Esophagus muscularis mucosa (tissue), 4 donors: ENCODE measurements at places on chromosomes 12 and 14. TPM values are rescaled to one million over a fixed set of nuclear protein-coding genes. Genes with fewer than 3 reads are reported as not detected.

DNA sequence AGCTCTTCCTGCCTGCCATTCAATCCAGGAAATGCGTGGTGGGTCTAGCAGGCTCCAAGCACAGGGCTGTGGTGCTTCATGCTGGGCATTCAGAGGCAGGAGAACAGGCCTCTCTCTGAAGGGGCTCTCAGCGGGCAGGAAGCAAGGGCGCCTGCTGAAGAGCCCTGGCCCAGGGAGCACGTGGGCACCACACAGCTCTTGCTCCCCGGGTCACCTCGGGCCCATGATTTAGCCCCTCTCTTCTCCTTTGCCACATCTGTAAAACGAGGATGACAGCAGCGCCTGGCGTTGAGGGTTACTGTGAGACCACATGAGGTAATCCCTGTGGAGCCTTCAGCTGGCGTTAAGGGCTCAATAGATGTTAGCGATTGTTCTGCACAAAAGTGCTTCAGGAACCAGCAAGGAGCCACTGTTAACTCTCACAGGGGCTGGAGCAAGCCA is 37.6 kb upstream of the SPTLC2 start:
- no peak overlapping the region for H3K4me3 ChIP-seq
- H3K4me1 ChIP-seq, result peaks cover 5% of the 10 kb centered on the region
- no peaks in the 10 kb centered on the region for H3K27me3 ChIP-seq
- DNase-seq, result no peak
- H3K27ac ChIP-seq, result no peak overlapping the region

DNA sequence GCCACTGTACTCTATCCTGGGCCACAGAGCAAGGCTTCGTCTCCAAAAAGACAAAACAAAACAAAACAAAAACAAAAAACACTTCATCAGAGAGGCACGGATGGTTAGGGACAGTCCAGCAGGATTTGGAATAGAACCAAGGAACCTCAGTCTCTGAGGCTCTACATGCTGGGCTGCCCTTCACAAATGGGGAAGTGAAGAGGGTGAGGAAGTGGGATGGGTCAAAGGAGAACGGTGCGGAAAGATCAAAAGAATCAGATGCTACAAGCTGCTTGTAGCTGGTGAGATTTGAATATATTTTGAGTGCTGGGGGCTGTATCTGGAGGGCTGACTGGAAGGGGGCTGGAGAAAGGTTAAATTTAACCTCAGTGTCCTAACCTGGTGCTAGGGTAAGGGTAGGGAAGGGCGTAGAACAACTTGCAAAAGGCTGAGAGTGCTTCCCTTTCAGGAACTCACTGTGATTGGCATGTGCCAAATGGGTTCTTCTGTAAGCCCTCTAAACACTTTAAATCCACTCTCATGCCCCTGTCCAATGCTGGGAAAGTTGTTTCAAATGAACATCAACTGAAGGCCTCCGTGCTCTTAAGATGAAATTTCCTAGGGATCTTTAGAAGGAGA is 4.6 kb downstream of the FOXJ2 start:
- H3K27ac ChIP-seq, result peak overlapping the region; percentile 99
- peaks cover 27% of the 10 kb centered on the region for H3K36me3 ChIP-seq
- DNase-seq, result no peak

The ATF7IP gene
- 26.8 TPM for total RNA-seq

The TAMALIN gene
- 18.8 TPM for total RNA-seq

The EPS8 gene
- total RNA-seq, result 79.4 TPM

DNA sequence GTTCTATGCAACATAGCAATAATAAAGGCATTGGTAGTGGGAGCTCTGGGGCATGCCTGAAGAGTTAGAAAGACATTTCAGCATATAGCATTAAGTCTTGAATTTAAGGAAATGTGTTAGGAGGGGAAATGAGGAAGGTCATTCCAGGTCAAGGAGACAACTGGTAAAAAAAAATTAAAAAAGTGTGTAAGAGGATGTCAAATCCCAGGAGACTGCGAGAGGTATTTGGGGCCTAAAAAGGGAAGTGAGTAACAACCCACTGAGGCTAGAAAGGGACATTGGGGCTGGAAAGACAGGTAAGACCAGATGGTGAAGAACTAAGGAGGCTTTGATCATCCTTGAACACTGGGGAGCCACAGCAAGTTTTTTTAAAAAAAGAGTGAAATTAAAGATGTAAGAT is 152.9 kb downstream of the SLC25A21 start:
- H3K27me3 ChIP-seq, result no peaks in the 10 kb centered on the region
- H3K36me3 ChIP-seq, result no peaks in the 10 kb centered on the region
- H3K4me3 ChIP-seq, result no peak overlapping the region
- H3K4me1 ChIP-seq, result no peaks in the 10 kb centered on the region
- DNase-seq, result no peak
- H3K27ac ChIP-seq, result no peak overlapping the region

The RAD9B gene
- total RNA-seq, result 2.2 TPM

- no peak overlapping the region for H3K4me3 ChIP-seq
- H3K27ac ChIP-seq, result peak overlapping the region; percentile 4
- H3K4me1 ChIP-seq, result peaks cover 50% of the 10 kb centered on the region
- peaks cover 47% of the 10 kb centered on the region for H3K36me3 ChIP-seq
Observed at GRCh38 chr14:22915886-22916521, 2.9 kb downstream of the RBM23 start.

GRCh38 chr12:7868391-7868790 is 4.3 kb downstream of the SLC2A14 start:
- DNase-seq, result no peak
- no peak overlapping the region for H3K27ac ChIP-seq
- no peak overlapping the region for H3K4me3 ChIP-seq

The ACIN1 gene
- total RNA-seq, result 60.1 TPM

GRCh38 chr14:24392325-24393091 is 6.3 kb upstream of the NYNRIN start:
- no peak overlapping the region for H3K27ac ChIP-seq
- H3K36me3 ChIP-seq, result no peaks in the 10 kb centered on the region
- no peaks in the 10 kb centered on the region for H3K27me3 ChIP-seq
- no peak for DNase-seq
- no peaks in the 10 kb centered on the region for H3K4me1 ChIP-seq

The SDR39U1 gene
- total RNA-seq, result 48.6 TPM

- no peak overlapping the region for H3K27ac ChIP-seq
- H3K27me3 ChIP-seq, result no peaks in the 10 kb centered on the region
- no peaks in the 10 kb centered on the region for H3K4me1 ChIP-seq
- peak; percentile 68 for DNase-seq
Observed at GRCh38 chr14:104473649-104474494, 105.7 kb upstream of the C14orf180 start.

- no peak for DNase-seq
- H3K36me3 ChIP-seq, result no peaks in the 10 kb centered on the region
- no peaks in the 10 kb centered on the region for H3K27me3 ChIP-seq
- no peak overlapping the region for H3K27ac ChIP-seq
Observed at GRCh38 chr12:79850610-79851299, 84.1 kb downstream of the PPP1R12A start.

DNA sequence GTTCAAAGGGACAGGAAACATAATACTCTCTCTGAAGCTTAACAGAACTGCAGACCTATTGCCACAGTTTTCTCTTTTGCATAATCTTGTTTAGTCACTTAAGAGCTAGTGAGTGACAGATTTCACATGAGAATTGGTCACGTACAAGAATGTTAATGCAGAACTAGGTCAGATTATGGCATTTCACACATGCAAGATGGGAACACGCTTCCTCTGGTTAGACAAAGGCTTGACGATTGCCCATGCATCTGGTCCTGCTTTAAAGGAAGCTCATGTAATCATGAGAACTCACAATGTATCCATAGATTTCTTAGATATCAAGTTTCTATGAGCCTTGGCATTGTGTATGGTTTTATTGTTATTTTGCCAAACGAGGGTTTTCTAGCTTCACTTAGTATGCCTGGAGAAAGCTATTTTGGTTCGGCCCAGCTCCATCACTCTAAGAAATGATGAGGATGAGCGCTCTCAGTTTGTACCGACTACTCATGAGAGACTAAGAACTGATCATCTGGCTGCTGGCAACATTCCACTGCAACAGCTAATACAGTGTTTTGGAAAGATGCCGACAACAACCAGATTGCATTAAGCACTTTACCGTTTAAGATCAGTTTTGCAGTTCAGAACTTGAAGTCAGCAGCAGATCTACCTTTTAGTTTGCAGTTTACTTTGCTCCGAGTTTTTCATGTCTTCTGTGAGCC is 380.0 kb downstream of the DIO2 start:
- H3K27ac ChIP-seq, result no peak overlapping the region
- no peak for DNase-seq
- H3K4me3 ChIP-seq, result no peak overlapping the region
- no peaks in the 10 kb centered on the region for H3K27me3 ChIP-seq
- H3K36me3 ChIP-seq, result no peaks in the 10 kb centered on the region

GRCh38 chr12:127263621-127264020 is 1003.3 kb upstream of the TMEM132C start:
- no peaks in the 10 kb centered on the region for H3K27me3 ChIP-seq
- no peaks in the 10 kb centered on the region for H3K4me1 ChIP-seq
- H3K27ac ChIP-seq, result no peak overlapping the region
- H3K36me3 ChIP-seq, result no peaks in the 10 kb centered on the region

DNA sequence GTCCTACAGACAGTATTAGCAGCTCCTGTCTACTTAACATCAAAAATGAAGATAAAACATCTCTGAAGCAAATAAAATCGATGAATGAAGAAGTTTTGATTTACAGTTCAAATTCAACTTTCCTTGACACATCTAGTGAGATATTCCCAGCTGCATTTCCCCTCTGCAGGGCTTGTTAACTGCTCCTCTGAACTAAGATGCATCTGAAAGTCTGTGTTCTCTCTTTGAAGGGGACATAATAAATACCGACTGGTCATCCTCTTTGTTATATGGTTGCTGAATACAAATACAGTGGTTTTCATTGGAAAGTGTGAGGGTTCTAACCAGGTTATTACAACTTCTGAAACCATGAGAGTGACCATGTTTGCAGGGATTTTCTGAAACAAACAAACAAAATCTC is 266.4 kb upstream of the SLC16A7 start:
- no peak overlapping the region for H3K27ac ChIP-seq
- no peaks in the 10 kb centered on the region for H3K4me1 ChIP-seq
- no peak overlapping the region for H3K4me3 ChIP-seq
- no peaks in the 10 kb centered on the region for H3K27me3 ChIP-seq
- no peaks in the 10 kb centered on the region for H3K36me3 ChIP-seq

The FAM222A gene
- 3.2 TPM for total RNA-seq

DNA sequence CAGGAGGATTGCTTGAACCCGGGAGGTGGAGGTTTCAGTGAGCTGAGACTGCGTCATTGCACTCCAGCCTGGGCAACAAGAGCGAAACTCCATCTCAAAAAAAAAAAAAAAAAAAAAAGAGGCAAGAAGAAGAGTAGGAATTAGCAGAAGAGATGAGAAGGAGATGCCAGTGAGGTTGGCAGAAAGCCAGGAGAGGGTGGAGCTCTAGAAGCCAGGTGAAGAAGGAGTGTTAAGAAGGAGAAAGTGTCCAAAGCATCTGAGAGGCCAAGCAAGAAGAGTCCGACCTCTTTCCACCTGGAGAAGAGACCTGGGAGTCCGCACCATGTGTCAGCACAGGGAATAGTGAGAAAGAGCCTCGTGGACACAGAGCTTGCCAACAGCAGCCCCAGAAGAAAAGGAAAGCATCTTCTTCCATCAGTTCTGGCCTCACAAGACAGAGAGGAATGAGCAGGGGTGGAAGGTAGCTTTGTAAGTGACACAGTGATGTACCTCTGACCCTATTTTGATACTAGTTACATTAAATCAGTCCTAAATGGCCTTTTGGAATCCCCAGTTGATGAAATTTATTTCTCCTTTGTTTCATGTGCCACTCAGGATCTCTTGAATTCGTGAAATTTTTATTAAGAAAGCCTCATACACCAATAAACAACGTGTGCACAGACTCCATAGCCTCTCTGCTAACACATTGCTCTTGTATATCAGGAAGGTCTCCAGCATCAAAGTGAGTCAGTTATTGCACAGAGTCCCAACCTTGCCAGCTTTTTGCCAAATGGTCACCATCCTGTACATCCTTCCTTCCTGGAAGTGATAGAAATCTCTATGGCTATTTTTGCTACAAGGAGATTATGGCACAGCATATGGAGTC is 70.6 kb downstream of the SAMD4A start:
- no peaks in the 10 kb centered on the region for H3K36me3 ChIP-seq
- no peak for DNase-seq
- H3K4me1 ChIP-seq, result peaks cover 28% of the 10 kb centered on the region
- no peak overlapping the region for H3K4me3 ChIP-seq

GRCh38 chr12:131677699-131678098 is 33.2 kb upstream of the SFSWAP start:
- no peak overlapping the region for H3K4me3 ChIP-seq
- DNase-seq, result no peak
- peaks cover 52% of the 10 kb centered on the region for H3K27me3 ChIP-seq
- no peaks in the 10 kb centered on the region for H3K36me3 ChIP-seq
- no peak overlapping the region for H3K27ac ChIP-seq

DNA sequence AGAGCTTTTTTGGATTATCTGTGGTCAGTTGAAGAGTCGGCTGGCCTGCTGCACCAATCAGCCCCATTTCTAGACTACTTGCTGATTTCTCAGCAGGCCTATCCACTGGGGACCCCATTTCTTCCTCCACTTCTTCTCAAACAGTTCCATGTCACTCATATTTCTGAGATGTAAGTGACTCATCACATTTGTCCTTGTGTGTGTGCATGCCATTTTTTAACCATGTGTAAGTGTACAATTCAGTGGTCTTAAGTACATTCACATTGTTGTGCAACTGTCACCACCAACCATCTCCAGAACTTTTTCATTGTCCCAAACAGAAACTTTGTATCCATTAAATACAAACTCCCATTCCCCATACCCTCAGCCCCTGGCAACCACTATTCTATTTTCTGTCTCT is 14.2 kb downstream of the TMEM229B start:
- H3K27me3 ChIP-seq, result no peaks in the 10 kb centered on the region
- no peak overlapping the region for H3K4me3 ChIP-seq
- DNase-seq, result no peak

- no peak overlapping the region for H3K4me3 ChIP-seq
- DNase-seq, result no peak
- H3K36me3 ChIP-seq, result peaks cover 98% of the 10 kb centered on the region
- H3K27ac ChIP-seq, result peak overlapping the region; percentile 14
- no peaks in the 10 kb centered on the region for H3K27me3 ChIP-seq
- peaks cover 5% of the 10 kb centered on the region for H3K4me1 ChIP-seq
Observed at GRCh38 chr12:122336015-122336946, 70.0 kb upstream of the VPS33A start.

DNA sequence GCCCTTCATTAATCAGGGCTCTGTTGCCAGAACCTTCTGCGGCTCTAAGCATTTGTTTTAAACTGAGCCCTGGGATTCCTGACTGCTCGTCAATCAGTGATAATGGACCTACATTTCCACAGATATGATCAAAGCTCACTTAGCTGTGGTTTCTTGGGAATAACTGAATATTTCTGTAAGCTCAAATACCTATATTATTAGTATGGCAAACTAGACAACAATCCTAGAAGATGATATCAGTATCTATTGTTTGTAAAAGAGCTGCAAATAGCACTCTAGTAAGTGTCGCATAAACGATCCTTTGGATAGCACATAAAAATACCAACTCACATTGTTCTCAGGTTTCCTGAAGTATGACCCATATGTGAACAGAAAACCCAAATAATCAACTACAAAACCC is 150.4 kb downstream of the PPM1H start:
- H3K4me1 ChIP-seq, result peaks cover 12% of the 10 kb centered on the region
- H3K27me3 ChIP-seq, result no peaks in the 10 kb centered on the region
- no peak overlapping the region for H3K4me3 ChIP-seq
- H3K36me3 ChIP-seq, result no peaks in the 10 kb centered on the region
- H3K27ac ChIP-seq, result no peak overlapping the region
- DNase-seq, result no peak

GRCh38 chr12:127822809-127823411 is 444.1 kb upstream of the TMEM132C start:
- H3K36me3 ChIP-seq, result no peaks in the 10 kb centered on the region
- no peak overlapping the region for H3K4me3 ChIP-seq
- no peaks in the 10 kb centered on the region for H3K27me3 ChIP-seq
- no peak for DNase-seq

GRCh38 chr12:42402821-42403411 is 76.9 kb downstream of the PPHLN1 start:
- H3K36me3 ChIP-seq, result no peaks in the 10 kb centered on the region
- no peak overlapping the region for H3K4me3 ChIP-seq
- no peaks in the 10 kb centered on the region for H3K4me1 ChIP-seq

The GYS2 gene
- not detected for total RNA-seq
